HepG2 (cell line): ENCODE measurements at places on chromosomes 4 and X. TPM values are rescaled to one million over a fixed set of nuclear protein-coding genes. Genes with fewer than 3 reads are reported as not detected.

Gene MAGEA11
- not detected in 2 replicates for total RNA-seq

Gene KCNIP4
- not detected in 2 replicates for total RNA-seq

Gene CYLC1
- total RNA-seq = not detected in 2 replicates

Gene BRS3
- total RNA-seq = not detected in 2 replicates

Gene PRKG2
- total RNA-seq = 0.04 TPM in 1 of 2 replicates, not detected in the other
